ENCODE measurements at places on chromosomes 12 and 14.

GRCh38 chr12:2291182-2291832 is 238.5 kb downstream of the CACNA1C start:
- DNase-seq = peak; percentile 42

- DNase-seq = no peak
These were observed 39.7 kb upstream of the FOS start for GRCh38 chr14:75238756-75239455.

- DNase-seq = no peak
These were observed 76.7 kb downstream of the NCOR2 start for GRCh38 chr12:124490584-124491305.

DNA sequence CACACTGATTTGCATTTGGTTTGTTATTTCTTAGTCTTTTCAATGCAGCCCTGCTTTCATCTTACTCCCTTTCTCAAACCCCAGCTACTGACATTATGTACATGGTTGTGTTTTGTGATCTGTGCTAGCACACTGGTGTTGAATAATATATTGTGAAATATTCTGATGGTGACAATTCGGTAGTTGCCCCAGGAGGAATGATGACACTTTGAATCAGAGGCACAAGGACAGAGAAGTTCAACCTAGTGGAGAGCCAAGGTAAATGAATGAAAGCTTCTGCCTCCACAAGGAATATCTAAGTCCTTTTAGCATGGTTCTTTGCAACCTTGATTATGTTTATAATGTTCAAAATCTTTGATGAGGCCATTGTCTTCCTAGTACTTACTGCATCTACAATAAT is 159.9 kb downstream of the PDE3A start:
- DNase-seq = no peak

GRCh38 chr12:41944216-41944615 is 200.5 kb downstream of the GXYLT1 start:
- DNase-seq = no peak

DNA sequence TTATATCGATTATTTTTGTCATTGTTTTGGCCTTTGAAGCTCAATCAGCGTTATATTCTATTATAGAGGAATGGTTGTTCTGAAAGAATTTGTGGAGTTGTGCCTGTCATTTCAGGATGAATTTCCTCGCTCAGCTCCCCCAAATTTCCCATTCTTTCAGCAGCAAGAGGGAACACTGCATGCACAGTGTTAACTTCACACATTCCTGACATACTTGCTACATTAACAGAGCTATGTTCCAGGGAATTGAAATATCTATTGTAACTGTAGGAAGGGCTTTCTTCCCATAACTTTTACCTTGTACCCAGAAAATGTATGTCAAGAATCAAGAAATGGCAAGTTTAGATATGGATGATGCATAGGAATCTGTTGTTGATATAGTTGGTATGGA is 379.0 kb downstream of the LRIG3 start:
- DNase-seq = no peak

DNA sequence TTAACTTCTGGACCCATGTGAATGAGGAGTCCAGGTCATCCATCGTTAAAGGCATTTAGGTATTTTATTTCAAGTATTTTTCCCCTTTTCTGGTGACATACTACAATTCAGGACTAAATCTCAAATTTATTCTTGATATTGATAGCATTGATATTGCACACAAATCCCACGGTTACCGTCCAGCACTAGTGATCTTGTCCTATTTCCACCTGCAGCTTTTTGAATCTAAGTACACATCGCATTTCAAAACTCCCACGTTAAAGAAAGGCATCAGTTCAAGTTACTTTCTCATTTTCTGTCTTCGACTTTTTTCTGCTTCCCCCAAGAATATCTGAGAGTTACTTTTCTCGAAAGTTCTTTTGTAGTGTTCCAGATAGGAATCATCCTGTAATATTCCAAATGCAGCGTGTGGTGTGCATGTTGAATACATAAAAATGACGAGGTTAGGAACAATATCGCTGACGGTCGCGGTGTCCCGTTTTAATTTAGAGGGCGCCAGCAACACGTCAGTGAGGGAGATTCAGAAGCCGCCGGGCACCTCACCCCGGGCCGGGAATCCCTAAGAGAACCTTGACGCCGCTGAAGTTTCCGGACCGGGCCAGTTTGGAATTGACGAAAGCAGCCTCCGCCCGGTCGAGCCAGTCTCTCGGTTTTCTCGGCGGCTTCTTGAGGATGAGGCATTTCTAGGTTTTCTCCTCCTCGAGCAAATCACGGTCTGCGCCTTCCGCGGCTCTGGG is 569 bp upstream of the RGS6 start:
- peak; percentile 22 for DNase-seq

DNA sequence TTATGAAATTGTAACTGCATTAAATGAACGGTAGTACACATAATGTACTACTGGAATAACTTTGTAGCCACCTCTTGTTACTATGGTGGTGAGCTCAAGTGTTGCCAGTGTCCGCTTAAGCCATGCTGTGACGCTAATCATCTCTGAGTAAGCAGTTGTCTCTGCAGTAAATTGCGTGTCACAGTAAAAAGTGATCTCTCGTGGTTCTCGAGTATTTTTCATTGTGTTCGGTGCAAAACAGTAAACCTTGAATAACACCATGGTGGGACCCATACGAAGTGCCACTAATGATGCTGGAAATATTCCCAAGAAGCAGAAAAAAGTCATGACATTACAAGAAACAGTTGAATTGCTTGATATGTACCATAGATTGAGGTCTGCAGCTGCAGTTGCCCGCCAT is 524.8 kb downstream of the SOX5 start:
- no peak for DNase-seq

GRCh38 chr12:64716371-64716770 is 42.8 kb downstream of the GNS start:
- DNase-seq = no peak

DNA sequence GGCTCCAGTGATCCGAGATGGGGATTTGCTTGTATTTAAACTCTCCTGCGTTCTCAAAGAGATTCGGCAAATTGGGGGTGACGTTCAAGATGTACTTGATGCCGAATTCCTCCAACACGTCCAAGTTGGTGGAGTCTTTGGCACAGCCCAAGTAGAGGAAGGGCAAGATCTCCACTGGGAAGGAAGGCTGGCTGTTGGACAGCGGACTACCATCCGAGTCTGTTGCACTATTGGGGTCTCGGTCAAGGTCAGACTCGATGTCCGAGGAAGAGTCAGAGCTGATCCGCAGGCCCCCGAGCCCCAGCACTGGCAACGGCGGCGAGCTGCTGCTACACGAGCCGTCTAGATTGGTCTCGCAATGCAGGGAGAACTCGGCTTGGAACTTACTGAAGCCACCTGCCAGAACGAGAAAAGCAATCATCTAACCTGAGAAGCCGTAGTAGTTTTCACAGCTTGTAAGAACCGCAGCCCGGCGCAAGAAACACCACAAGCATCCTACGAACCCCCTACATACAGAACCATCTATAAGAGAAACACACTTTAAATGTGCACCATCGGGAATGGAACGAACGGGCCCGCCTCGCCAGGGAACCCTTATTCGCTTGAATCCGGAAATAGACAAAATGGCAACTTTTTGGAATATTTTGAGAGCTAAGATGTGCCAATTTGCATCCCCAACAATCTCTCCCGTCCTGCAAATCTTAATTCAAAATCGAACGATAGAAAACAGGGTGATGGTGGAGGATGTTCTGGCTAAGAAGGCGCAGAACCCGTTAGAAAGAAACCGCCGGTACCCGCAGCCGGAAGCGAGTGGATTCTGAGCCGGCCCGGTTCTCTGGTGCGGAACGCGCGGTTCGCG is 1.4 kb downstream of the DUSP6 start:
- peak; percentile 40 for DNase-seq

DNA sequence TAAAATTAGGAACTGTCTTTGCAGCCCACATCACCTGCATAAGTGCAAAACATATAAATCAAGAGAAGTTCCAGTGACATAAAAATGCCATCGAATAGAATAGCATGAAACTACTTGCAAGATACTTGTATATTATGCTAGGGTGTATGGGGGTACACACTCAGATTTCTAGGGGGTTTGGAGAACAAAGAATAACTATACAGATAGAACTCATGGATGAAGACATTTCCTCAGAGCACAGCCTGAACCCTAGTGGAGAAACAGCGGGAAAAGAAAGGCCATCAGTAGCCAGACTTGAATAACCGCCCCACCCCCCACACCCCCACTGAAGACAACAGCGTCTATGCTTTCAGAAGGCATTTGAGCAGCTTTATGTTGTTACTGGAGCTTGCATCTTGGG is 425.8 kb downstream of the NPAS3 start:
- DNase-seq = no peak

DNA sequence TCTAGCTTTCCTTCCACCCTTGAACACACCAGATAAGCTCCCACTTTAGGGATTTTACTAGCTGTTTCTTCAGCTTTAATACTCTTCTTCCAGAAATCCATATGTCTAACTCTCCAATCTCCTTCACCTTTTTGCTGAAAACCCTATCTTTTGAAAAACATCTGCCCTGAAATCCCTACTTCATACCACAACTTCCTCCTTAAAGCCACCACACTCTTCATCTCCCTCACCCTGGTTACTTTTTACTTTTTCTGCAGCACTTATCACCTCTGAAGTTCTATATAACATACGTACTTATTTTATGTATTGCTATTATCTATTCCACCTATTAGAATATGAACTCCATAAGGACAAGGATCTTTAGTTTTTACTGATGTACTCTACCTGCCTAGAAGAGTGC is 28.6 kb upstream of the PTPRQ start:
- no peak for DNase-seq

DNA sequence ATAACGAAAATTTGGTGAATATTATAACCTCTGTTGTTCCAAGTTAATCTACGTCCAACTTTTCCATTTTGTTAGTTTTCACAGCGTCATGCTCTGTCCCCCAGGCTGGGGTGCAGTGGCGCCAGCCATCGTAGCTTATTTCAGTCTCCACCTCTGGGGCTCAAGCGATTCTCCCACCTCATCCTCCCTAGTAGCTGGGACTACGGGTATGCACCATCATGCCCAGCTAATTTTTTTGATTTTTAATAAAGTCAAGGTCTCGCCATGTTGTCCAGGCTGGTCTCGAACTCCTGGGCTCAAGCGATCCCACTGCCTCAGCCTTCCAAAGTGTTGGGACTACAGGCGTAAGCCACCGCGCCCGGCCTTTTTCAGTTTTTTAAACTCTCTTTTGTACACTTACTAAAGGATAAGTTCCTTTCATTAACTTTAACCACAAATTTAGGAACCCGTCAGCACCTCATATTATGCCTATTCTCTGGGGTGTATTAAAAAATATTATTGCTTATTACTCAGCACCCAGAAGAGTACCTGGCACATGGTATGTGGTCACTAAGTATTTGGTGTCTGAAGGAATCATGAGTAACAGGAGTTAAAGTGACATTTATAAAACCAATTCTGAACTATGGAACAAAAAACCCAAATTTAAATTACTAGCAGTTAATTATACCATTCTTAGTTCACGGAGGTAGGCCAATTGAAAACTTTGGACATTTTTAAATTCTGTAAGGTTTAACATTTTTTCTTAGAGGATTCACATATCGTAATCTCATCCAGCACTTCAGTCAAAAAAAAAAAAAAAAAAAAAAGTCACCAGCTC is 925 bp upstream of the MIPOL1 start:
- DNase-seq = no peak

DNA sequence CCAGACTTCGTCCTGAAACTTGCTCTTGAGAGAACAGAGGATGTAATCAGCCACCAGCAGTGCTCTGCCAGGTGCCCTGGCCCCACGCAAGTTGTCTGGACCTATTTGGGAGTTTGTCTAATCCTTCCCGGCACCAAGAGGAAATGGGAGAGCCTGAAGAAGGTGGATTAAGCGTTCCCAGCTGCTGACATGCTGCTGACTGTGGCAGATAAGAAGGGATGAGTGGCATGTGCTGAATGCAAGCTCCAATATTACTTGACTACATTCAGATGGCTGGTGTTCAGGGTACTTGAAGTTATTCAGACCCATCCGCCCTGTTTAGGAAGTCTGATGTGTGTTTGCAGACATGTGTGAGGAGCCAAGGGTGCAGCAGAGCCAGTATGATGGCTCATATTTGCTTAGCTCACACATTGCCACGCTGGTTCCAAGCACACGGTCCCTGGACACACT is 440.6 kb upstream of the CCDC196 start:
- DNase-seq = no peak

DNA sequence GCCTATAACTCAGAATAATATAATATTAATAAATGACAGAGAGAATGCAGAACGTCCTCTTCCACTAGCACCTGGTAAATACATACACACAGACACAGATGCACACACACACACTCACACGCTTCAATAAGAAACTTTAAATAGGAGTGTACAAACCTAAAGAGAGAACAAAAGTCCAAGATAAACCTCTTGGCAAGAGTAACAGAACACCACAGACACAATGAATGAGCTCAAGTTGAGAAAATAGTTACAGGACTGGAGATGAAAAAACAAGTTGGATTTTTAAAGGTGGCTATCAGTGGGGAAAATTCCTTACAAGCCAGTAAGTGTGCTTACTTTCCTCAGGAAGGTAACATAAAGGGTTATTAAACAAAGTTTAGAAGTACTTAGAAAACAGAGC is 35.2 kb downstream of the CRY1 start:
- DNase-seq = no peak

DNA sequence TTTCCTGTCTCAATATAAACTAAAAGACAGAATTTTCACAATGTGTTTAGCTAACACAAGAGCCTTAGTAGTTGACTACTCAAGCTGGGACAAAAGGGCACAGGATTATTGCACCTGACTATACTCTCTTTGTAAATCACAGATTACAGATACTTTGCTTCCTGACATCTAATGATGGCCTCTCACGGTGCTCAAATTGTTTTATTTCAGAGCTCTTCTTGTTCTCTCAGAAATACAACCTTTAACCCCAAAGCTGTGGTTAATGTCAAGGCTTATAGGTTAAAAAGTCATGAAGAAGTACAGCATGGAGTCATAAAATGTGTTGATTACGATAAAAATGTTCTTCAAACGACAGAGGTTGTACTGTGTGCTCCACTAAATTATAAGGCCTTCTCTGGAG is 89.9 kb upstream of the CPNE8 start:
- DNase-seq = no peak

DNA sequence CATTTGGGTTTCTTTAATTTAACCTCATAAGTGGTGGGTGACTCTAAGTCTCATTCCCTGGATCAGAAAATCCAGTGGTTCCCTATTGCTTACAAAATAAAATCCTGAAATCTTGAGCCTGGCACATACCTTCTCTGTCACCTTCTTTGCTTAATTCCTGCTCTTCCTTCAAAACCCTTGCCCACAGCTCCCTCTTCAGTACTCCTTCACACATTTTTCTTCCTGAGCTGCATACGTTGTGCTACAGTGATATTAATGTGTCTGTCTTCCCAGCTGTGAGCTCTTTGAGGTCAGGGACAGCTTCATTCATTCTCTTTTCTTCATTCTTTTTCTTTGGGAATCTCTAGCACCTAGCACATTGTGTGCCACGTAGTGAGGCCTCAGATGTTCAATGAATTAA is 9.5 kb downstream of the TSPAN11 start:
- no peak for DNase-seq

GRCh38 chr12:12912711-12913110 is 21.3 kb downstream of the GPRC5A start:
- DNase-seq = no peak

DNA sequence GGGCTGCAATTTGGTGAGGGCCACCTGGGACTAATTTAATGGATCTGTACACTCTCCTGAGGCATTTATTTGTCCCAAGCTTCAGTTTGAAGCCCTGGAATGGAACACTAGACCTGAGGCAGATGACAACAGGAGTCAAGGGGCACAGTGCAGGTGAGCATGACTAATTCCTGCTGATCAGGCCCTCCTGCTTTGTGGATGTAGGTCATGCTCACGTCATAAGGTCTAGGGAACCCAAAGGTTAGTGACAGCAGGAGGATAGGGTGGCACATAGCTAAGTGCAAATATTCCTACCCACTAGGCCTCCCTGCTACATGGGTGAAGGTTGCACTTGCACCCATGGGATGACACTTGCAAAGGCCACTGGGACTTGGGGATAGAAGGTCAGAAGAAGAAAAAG is 30.8 kb downstream of the SDR9C7 start:
- DNase-seq = no peak
